GM04503 (cell line): ENCODE measurements at places on chromosomes 3 and 15.

DNA sequence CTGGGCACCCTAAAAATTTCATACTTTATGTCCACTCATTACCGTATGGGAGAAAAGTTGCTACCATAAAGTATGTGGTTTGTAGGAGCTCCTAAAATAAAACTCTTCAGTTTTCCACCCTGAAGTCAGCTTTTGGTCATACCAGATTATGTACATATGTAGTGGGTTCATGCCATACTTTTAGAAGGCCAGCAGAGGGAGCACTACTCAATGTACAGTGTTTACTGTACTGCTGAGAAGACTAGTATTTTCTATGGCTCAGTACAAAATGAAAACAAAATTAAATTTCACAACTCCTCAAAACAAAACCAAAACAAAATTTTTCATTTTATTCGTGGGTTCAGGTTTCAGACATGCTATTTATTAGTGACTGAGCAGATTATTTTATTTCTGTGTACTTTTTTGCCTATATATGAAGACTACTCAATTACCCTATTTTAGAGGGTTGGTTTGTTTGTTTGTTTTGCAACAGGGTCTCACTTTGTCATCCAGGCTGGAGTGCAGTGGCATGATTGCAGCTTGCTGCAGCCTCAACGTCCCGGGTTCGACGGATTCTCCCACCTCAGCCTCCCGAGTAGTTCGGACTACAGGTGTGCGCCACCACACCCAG, 24.3 kb downstream of the NXPE3 start:
- DNase-seq, result no peak

GRCh38 chr3:145259166-145259880, 901.7 kb downstream of the PLOD2 start:
- no peak for DNase-seq

DNA sequence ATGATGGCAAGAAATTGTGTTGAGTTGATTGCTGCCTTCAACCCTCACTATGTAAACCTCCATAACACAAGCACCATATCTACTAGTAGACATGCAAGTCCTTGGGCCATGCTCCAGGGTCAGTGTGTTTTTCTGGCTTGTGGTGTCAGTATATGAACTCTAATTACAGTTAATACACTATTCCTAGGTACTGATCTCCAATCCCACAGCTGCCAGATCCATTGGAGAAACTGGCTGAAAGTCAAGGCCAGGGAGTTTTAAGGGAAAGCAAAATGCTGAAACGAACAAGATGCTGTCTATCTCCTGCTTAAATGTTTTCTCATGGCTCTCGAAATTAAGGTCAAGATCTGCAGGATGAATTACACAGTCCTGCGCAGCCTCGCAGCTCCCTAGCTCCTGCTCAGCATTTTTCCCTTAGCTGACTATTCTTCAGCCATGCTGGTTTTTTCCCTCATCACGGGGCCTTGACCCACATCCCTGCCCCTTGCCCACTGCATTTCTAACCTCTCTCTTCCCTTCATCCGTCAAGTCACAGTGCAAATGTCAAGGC, 425.0 kb upstream of the ADAMTS9 start:
- no peak for DNase-seq

DNA sequence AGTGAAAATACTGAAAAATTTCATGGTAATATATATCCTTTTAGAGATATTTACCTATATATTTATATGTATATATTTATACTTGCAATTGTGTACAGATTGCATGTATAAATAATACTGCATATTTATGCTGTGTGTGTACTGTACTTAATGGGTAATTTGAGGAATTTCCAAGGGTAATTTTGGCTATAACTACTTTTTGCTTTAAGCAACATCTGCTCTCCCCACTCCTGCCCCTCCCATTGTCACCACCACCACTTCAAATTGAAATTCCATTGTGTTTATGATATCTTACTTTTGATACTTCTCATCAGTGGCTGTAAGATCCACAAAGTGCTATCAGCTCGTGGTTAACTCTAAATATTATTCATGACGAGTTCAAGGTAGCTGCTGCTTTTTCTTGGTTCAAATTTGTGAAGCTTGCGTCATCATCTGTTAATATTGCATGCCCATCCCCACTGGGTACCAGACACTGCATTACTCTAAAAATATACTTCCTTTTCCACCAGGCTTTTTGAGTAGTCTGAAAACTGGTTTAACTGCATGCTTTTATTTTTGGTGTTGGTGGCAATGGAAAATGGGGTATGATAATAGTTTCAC, 91.7 kb upstream of the MITF start:
- no peak for DNase-seq

GRCh38 chr3:188533612-188534357, 379.8 kb downstream of the LPP start:
- no peak for DNase-seq

DNA sequence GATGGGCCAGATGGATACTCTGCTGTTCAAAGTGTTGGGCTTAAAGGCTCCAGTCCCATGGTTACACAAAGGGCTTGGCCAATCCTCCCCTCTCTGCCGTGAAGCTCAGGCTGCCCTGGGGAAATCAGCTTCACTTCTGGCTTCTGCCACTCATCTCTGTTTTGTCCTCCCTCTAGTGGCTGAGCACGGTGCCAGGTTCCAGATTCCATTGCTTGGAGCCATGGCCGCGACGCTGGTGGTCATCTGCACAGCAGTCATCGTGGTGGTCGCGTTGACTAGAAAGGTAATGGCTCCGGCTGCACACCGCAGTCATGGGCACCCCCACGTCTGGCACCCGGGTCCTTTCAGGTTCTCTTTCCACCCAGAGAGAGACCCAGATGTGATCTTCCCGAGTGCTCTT, 5.6 kb downstream of the TIGIT start:
- no peak for DNase-seq

GRCh38 chr3:155516439-155516838, 223.0 kb upstream of the STRIT1 start:
- no peak for DNase-seq

DNA sequence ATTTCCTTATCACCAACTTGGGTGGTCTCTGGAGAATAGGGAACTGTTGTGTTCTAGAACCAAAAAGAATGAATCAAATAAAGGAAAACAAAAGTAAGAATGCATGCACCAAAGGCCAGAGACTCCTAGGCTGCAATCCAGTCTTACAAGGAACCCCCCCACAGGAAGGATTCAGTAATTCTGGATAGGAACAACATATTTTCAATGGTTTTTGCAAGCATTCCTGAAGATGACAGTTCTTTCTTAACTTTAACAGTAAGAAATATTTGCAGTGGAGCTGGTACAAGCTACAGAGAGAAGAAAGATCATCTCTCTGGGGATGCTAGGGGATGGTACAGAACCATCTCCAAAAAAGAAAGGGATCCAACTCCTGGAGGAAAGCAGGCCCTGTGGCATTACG, 116.2 kb upstream of the CHRM5 start:
- no peak for DNase-seq

DNA sequence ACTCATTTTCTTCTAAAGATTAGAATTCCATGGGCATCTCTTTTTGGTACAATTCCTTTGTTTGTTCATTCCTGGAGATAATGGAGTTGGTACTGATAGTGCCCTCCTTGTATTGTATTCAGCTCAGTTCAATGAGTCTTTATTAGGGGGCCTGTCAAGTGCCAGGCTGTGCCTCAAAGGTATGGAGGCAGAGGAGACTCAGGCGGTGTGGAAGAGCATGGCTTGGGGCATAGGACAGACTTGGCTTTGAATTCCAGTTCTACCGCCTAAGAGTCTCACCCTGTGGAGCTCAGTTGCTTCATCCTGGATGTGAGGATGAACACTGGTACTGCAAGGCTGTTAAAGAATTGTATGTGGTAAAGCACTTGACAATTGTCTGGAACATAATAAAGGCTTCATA, 196.6 kb upstream of the IL12A start:
- DNase-seq, result no peak
